CD4-positive, alpha-beta T cell treated with Interleukin-12 subunit alpha and Interleukin-12 subunit beta, for 1 hour (primary cell): ENCODE measurements at places on chromosomes 2 and 18.

DNA sequence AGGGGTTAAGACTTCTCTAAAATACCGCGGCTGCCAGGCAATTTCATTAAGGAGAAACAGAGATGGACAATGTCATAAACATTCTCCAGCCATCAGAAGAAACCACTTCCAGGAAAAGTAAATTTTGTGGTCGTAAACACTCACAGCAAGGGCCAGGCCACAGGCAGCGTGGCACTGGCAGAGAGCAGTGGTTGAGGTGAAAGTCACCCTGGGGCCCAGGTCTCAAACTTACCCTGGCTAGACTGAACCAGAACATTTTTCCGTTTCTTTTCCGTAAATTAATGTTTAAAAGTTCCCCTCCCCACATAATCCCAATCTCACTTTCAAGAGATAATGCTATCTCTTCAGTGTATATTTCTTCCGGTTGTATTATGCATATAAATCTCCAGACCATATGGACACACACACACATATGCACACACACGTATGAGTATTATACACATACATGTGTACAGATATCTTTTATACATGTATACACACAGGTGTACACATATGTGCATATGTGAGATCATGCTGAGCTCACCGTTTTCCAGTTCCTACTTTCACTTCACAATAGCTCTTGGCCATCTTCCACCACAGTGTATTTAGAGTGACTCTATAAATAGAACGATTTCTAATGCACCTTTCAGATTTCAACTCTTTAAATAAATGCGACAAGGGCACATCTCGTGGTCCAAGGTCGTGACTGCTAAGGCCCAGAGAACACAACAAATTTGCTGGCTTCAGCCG lies 90.1 kb downstream of the MALT1 start:
- no peak for DNase-seq

GRCh38 chr2:191318729-191319078 lies 73.5 kb downstream of the MYO1B start:
- no peak for DNase-seq

DNA sequence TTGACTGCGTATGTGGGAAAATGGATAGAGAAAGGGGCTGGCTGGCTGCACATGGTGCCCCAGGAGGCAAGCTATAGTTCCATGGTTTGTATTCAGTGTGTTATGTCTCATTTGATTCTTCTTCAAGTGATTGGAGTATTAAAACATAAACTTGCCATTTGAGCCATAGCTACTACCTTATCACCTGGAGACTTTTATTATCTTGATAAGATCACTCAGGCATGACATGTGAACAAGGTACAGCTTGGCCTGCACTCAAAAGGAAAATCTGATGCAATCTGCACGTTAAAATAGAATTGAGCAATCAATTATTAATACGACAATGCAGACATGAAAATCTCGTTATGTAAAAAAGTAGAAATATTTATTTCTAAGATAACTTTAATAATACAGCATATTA lies 116.9 kb downstream of the RND3 start:
- DNase-seq: no peak

- DNase-seq: no peak
Measured at GRCh38 chr2:17035010-17035409, 369.4 kb upstream of the CYRIA start.

GRCh38 chr2:239719791-239720360 lies 305.3 kb downstream of the NDUFA10 start:
- DNase-seq: no peak

GRCh38 chr18:35993013-35993412 lies 20.5 kb downstream of the RMP24 start:
- DNase-seq: no peak

GRCh38 chr18:40707797-40708196 lies 1247.2 kb upstream of the PIK3C3 start:
- no peak for DNase-seq

- no peak for DNase-seq
Measured at GRCh38 chr2:117691595-117691994, 122.9 kb upstream of the DDX18 start.

- no peak for DNase-seq
Measured at GRCh38 chr2:41992056-41992642, 55.7 kb upstream of the PKDCC start.

GRCh38 chr2:226759768-226760167 lies 39.9 kb downstream of the IRS1 start:
- DNase-seq: no peak

- DNase-seq: no peak
Measured at GRCh38 chr2:58535182-58535581, 294.1 kb upstream of the FANCL start.

DNA sequence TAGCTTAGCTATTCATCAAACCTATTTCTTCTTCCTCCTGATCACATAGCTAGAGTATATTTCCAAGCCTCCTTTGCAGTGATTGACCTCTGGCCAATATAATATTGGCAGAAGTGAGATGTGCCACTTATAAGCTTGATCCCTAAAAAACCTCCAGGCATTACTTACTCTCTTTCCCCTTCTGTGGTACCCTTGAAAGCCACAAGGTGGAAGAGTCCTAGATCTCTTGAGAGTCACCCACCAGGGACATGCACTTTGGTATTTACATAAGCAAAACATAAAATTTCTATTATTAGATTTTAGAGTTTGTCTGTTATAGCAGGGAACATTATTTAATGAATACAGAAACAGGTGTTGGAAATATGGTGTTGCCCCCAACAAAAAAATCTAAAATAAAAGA lies 112.0 kb downstream of the EXOC6B start:
- DNase-seq: no peak

DNA sequence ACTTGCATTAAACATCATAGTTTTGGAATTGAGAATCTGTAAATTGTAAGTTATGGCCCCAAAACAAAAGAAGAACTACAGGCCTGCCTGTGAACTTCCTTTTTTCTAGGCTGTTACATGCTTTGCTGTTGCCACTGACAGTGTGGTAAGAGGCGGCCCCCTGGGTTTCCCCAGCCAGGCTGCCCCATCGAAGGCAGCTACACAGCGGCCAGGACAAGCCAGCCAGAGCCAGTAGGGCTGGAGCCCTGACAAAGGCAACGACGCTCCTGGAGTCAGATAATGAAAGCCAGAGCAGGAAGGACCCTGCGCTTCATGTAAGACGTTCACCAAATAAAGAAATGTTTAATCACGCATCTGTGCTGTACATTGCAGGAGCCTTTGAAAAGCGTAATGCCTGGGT lies 55.0 kb downstream of the ANKRD44 start:
- peak; percentile 86 for DNase-seq

DNA sequence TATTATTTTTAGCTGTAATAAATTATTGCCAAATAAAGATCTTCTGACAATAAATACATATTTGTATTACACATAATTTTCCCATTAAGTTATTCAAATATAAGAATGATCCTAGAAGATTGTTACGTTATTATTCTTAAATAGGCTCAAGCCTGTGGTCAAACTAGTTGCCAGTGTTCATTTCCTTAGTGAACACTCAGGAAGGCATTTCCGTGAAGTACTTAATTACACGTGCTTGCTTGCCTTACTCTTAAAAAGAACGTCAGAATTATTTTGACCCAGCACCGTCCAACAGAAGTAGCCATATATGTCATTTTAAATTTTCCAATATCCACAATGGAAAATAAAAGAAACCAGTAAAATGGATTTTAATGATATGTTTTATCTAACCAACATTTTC lies 249.8 kb downstream of the TXNL1 start:
- DNase-seq: no peak

- DNase-seq: no peak
Measured at GRCh38 chr18:805755-806110, 6.3 kb downstream of the YES1 start.

- no peak for DNase-seq
Measured at GRCh38 chr2:161173541-161174194, 13.4 kb downstream of the TANK start.

- DNase-seq: no peak
Measured at GRCh38 chr2:44135771-44136170, 32.9 kb upstream of the PPM1B start.

GRCh38 chr2:230268606-230269243 lies 43.2 kb downstream of the SP140 start:
- DNase-seq: no peak

DNA sequence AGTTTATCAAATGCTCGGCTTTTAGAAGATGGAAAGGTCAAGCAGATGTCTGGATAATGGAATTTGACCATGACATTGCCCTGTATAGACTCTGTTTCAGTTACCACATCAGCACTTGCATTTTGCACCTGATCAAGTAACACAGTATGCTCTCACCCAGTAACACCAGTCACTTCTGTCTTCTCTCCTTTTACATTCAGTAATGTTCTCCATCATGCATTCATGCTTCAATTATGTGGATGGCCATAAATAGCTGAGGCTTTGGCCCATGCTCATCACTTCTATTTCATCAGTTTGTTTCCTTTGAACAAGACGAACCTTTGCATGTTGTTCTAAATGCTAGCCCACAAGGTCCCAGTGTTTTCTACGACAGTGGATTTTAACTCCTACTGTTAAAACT lies 322.9 kb upstream of the ACVR2A start:
- DNase-seq: no peak

DNA sequence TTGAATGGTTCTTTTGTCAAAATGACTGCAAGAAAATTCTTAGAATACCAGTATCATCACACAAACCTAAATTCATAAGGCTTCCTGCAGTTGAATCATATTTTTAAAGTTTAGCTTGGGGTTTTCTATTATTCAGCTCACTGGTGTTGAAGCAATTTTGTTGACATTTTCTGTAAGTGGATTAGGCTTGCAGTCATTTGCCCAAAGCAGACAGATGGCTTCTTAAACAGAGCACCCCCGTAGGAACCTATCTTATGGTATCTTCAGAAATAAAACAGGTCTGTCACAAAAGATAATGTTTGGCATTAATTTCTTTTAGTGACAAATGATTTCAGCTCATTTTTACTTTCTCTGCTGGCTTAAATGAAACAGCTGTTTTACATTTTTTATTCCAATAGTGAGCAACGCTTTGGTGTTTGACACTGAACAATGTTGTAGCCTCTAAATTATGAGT lies 331.1 kb downstream of the PLCL1 start:
- no peak for DNase-seq

- DNase-seq: no peak
Measured at GRCh38 chr18:58300867-58301266, 256.8 kb downstream of the NEDD4L start.

DNA sequence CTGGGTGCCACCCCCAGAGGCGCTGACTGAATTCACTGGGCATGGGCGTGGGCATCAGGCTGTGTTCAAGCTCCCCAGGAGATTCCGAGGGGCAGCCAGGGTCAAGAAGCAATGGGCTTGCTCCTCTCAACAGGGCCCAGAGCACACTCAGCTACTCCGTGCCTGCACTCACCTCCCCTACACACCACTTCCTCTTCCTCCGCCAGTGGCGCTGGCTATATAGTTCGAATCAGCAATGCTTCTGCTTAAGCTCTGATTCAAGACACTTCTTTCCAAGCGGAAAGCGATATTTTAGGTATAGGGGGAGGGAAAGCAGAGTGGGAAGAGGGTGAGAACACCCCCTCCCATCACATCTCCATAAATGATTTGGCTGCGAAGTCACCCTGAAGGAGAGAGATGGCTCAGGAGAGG lies 42.1 kb downstream of the CRACDL start:
- no peak for DNase-seq

- DNase-seq: no peak
Measured at GRCh38 chr2:121095257-121096080, 189.5 kb downstream of the TFCP2L1 start.

GRCh38 chr2:191038241-191038725 lies 24.3 kb upstream of the STAT1 start:
- peak; percentile 73 for DNase-seq

DNA sequence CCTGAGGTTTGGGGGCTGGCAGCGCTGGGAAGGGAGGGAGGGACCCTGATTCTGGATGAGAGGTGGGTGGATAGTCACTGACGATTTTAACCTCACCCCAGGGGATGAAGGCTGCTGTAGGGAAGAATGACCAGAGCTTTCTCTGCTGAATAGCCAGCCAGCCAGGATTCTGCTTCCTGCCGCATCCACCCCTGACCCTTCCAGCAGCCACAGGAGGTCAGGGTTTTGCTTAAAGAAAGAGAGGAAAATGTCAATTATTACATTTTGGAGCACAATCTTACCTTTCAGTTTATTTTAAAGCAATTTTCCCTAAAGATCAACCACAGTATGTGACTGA lies 217.7 kb downstream of the GBX2 start:
- DNase-seq: no peak

- DNase-seq: no peak
Measured at GRCh38 chr2:31397094-31397493, 17.4 kb downstream of the XDH start.

DNA sequence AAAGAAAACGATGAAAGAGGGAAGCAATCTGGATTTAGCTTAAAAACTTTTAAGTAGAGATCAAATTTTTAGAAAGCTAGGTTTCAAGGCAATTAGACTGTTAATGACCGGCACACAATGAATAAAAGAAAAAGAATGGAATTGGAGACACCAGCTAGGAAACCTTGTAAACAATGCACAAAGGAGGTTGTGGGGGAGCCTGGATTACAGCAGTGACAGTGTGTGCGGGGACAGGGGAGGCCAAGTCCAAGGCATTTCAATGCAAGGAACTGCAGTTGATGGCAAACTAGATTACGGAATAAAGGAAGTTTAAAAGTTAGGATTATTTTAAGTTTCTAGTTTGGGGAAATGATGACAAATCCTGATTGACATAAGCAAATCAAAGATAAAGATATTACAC lies 74.5 kb downstream of the DTNB start:
- DNase-seq: no peak

DNA sequence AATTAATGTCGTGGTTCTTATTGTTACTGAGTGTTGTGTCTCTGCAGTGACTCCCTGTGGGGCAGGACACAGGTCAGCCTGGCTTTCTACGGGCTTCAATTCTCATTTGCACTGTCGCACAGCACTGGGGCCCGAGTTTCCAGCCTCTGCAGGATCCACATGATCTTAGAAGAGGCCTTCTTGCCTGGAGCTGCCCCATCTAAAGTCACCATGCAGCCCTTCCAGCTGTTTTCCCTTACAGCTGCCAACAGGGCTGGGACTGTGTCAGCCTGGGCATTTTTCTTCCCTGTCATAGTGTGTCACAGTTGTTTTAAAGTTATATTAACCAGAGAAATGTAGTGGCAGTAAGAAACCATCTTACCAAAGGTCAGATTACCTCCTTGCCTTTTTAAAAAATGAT lies 27.0 kb downstream of the FHL2 start:
- DNase-seq: no peak

GRCh38 chr2:66667301-66667700 lies 232.4 kb downstream of the MEIS1 start:
- no peak for DNase-seq

DNA sequence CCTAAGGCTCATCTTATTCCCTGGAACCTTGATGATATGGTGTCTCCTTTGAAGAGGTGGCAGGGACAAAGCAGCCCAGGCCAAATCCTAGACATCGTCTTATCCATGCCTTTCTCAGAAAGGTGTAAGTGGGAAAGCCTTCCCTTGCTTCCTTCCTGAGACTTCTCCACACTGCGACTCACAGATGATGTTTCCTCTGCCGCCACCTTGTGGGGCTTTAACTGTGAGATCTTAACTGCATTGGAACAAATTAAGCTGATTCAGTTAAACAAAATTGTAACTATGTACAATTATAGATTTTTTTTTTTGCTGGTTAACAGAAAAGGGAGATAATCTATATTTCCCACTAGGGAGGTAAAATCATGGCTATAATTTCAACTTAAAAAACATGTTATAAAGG lies 10.0 kb upstream of the GCA start:
- peak; percentile 43 for DNase-seq

- no peak for DNase-seq
Measured at GRCh38 chr2:26733413-26733812, 30.7 kb upstream of the SLC35F6 start.
